ENCODE measurements at places on chromosomes 2 and 18.

GRCh38 chr2:159755788-159756187 is 42.2 kb downstream of the CD302 start:
- no peak for DNase-seq

GRCh38 chr2:213320604-213321003 is 36.3 kb downstream of the SPAG16 start:
- no peak for DNase-seq

DNA sequence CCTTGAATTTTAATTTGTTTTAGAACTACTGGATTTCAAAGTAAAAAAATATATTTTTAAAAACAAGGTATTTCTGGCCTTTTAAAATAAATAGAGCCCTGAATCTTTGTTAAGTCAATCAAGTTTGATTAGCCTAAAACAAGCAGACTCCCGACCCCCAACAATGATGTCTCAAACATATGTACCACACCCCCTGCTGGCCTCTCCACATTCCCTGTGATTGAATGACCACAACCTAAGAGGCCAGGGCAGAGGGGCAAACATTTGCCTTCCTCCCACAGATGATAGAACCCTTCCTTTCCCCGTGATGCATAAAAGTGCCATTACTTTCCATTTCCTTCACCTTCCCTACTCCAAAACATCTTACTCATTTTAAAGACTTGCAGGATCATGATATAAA is 130.9 kb downstream of the STK39 start:
- DNase-seq = no peak

- DNase-seq = peak; percentile 19
These were observed 53.9 kb upstream of the CYTIP start for GRCh38 chr2:157497638-157498314.

DNA sequence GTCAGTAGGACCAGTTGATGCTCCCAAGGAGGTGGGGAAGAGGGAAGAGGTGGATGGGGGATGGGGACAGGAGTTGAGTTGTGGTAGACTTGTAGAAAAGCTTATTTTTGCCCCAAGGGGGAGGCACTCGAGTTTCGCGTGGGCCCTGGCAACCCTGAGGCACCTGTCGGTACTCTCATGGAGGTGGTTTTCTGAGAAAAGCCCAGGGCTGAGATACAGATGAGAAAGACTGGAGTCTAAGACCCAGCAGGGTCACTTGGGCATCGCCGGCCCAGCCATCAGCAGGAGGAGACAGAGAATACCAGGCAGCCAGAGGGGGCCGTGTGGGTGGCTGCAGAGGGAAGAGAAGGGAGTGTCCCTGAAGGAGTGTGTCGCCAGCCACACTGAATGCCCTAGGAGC is 57.7 kb upstream of the HPCAL1 start:
- no peak for DNase-seq

All from immature natural killer cell (primary cell).